ENCODE measurements at places on chromosomes 2 and 18. TPM values are rescaled to one million over a fixed set of nuclear protein-coding genes. Genes with fewer than 3 reads are reported as not detected.

GRCh38 chr18:6004119-6004518 is 108.8 kb upstream of the TMEM200C start:
- H3K27me3 ChIP-seq, result no peaks in the 10 kb centered on the region
- H3K27ac ChIP-seq, result no peak overlapping the region
- no peak for DNase-seq
- H3K36me3 ChIP-seq, result peaks cover 6% of the 10 kb centered on the region
- H3K4me1 ChIP-seq, result no peaks in the 10 kb centered on the region
- no peak overlapping the region for H3K4me3 ChIP-seq

GRCh38 chr2:235934059-235934773 is 234.0 kb downstream of the GBX2 start:
- peaks cover 16% of the 10 kb centered on the region for H3K36me3 ChIP-seq
- H3K27me3 ChIP-seq, result no peaks in the 10 kb centered on the region
- no peaks in the 10 kb centered on the region for H3K4me1 ChIP-seq
- H3K27ac ChIP-seq, result no peak overlapping the region

- no peak overlapping the region for H3K27ac ChIP-seq
- H3K4me3 ChIP-seq, result no peak overlapping the region
- no peaks in the 10 kb centered on the region for H3K4me1 ChIP-seq
- 0 out of 2 replicates have a peak, but pooled peaks cover 3% of the 10 kb centered on the region for H3K27me3 ChIP-seq
- H3K36me3 ChIP-seq, result no peaks in the 10 kb centered on the region
Measured at GRCh38 chr2:46327627-46328026, 30.4 kb downstream of the EPAS1 start.

GRCh38 chr2:40348665-40349064 is 103.2 kb downstream of the SLC8A1 start:
- no peaks in the 10 kb centered on the region for H3K4me1 ChIP-seq
- DNase-seq, result no peak
- no peaks in the 10 kb centered on the region for H3K27me3 ChIP-seq
- no peaks in the 10 kb centered on the region for H3K36me3 ChIP-seq
- no peak overlapping the region for H3K4me3 ChIP-seq
- no peak overlapping the region for H3K27ac ChIP-seq

DNA sequence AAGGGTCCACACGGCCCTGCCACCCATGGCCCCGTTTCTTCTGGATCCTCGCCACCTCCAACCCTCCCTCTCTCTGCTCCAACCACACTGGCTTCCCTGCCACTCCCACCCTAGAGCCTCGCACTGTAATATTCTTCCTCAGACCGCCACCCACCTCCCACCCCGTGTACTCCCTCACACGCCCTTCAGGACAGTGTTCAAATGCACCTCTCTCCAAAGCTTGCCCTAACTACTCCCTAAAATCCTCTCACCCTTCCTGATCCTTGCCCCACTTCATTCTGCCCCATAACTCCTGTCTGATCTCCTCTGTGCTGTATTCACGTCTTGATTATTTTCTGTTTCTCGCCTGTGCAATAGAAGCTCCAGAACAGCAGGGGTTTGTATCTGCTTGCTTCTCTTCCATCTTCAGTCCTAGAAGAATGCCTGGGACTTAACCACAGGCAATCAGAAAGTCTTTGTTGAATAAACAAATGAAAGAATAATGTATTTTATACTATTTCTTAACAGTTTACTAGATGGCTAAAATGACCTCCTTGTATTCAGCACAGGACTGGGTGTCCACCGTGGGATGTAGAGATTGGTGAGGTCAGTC is 25.5 kb downstream of the EPB41L3 start:
- H3K4me3 ChIP-seq, result no peak overlapping the region
- no peak for DNase-seq
- H3K36me3 ChIP-seq, result no peaks in the 10 kb centered on the region

DNA sequence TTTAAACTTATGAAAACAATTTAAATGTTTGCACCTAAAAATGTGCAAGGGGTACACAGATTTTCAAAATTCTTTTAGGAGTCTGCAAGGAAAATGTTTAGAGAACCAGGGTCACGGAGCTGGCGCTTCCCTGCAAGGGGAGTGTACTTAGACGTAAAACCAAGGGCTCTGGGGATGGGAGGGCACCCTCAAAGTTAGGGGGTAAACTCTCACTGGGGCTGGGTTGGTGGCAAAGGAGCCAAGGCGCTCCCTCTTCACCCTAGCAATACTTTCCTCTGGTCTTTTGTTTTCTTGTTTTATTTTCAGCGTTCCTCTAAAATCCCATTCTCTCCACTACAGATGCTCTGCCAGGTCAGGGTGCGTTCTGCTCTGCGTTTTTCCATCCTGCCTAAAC is 20.0 kb downstream of the TMEM247 start:
- H3K4me1 ChIP-seq, result no peaks in the 10 kb centered on the region
- H3K4me3 ChIP-seq, result peak overlapping the region; percentile 96
- no peak overlapping the region for H3K27ac ChIP-seq
- H3K36me3 ChIP-seq, result no peaks in the 10 kb centered on the region

DNA sequence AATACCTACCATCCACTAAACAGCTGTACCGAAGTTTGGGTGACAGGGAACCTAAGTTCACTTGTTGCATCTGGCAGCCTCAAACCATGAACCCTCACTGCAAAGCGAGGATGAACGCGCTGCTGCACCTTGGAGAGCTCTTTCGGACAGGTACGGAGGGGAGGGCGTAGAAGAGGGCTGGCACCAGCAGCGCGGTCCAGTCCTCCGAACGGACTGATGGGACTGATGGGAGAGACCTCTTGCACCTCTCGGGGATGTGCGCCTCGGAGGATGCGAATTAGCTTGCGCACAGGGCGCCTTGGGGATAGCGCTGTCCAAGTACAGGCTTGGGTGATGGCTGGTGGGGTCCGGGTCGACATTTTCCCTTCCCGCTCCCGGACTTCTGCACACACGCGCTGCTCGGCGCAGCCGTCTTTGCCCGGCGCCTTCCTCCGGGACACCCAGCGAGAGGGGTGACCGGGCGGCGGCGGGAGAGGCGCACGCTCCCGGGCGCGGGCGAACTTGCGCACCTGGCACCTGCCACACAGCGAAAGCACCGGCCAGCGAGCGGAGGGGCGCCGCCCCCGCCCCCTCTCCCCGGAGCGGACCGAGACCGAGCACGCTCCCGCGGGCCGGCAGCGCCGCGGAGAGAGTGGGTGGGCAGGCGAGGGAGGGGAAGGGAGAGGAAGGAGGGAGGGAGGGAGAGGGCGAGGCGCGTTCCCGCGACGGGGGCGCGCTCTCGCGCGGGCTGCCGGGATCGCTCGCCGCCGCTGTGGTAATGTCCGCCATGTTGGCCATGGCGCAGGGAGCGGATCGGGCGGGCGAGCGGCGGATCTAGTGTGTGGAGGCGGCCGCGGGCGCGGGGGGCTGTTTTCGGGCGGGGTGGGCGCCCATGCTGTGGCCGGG is at the start of gene EPC2:
TSS of gene EPC2 (plus strand) at position 754 of the 885 bp plus-strand sequence. CDS start 267 bp downstream, outside the sequence.
- H3K4me3 ChIP-seq, result peak within 1 kb of the TSS; percentile 93
- peak; percentile 89 for DNase-seq
- H3K4me1 ChIP-seq, result no peaks in the 10 kb centered on the region
- peak within 1 kb of the TSS; percentile 92 for H3K27ac ChIP-seq
- no peaks in the 10 kb centered on the region for H3K36me3 ChIP-seq
- H3K27me3 ChIP-seq, result no peaks in the 10 kb centered on the region

GRCh38 chr18:49072940-49073339 is 122.2 kb upstream of the SMAD7 start:
- H3K4me3 ChIP-seq, result no peak overlapping the region
- H3K4me1 ChIP-seq, result no peaks in the 10 kb centered on the region
- no peaks in the 10 kb centered on the region for H3K27me3 ChIP-seq
- no peak for DNase-seq
- no peaks in the 10 kb centered on the region for H3K36me3 ChIP-seq
- no peak overlapping the region for H3K27ac ChIP-seq

DNA sequence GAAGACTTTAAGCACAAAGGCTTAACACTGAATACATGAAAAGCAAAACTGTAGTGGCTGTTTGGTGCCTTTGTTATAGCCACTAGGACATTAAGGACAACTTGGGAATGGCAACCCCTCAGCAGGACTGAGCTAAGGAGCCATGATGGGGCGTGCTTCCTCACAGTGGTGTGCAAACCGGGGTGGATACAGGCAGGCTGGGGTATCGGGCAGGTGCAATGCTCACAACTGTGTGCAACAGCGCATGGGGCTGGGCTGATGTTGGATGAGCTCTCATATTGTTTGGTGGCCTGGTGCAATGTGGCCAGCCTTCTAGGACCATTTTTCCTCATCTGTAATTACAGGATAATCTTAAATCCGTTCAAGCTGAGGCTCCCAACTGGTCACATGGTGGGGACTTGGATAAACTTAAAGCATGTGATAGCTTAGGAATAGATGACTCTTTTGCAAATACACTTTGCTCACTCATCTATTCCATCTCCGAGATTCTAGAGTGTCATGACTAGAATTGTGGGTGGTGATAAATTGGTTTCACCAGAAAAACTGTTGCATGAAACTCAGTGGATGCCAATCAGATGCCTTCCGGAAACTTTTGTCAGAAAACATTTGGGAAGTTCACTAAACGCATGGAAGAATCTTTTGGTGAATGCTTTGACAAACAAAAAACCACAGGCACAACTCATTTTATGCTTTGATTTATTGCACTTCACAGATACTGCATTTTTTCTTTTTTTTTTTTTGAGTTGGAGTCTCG is 116.5 kb downstream of the PXDN start:
- peaks cover 30% of the 10 kb centered on the region for H3K36me3 ChIP-seq
- no peak overlapping the region for H3K27ac ChIP-seq
- DNase-seq, result no peak
- H3K27me3 ChIP-seq, result no peaks in the 10 kb centered on the region
- H3K4me1 ChIP-seq, result peaks cover 8% of the 10 kb centered on the region
- no peak overlapping the region for H3K4me3 ChIP-seq

GRCh38 chr18:3867864-3868311 is 417.9 kb downstream of the TGIF1 start:
- no peaks in the 10 kb centered on the region for H3K27me3 ChIP-seq
- no peaks in the 10 kb centered on the region for H3K4me1 ChIP-seq
- H3K36me3 ChIP-seq, result no peaks in the 10 kb centered on the region
- no peak for DNase-seq
- no peak overlapping the region for H3K27ac ChIP-seq

DNA sequence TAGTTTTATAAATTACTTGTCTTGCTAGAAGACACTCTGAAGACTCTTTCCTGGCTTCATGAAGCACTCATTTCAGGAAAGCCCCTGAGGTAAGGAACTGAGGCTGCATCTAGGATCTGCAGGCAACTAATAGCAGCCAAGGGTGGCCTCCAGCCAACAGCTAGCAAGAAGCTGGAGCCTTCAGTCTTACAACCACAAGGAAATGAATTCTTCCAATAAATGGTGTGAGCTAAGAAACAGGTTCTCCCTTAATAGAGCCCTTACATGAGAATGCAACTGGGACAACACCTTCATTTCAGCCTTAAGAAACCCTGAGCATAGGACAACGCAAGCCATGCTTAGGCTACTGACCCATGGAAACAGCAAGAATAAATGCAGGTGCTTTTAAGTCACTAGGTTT is 254.6 kb upstream of the RBBP8 start:
- no peak overlapping the region for H3K4me3 ChIP-seq
- H3K27me3 ChIP-seq, result no peaks in the 10 kb centered on the region
- DNase-seq, result no peak
- H3K27ac ChIP-seq, result no peak overlapping the region

- no peak overlapping the region for H3K27ac ChIP-seq
- H3K4me3 ChIP-seq, result no peak overlapping the region
- H3K27me3 ChIP-seq, result no peaks in the 10 kb centered on the region
- H3K36me3 ChIP-seq, result peaks cover 60% of the 10 kb centered on the region
- no peak for DNase-seq
Measured at GRCh38 chr2:152618193-152618564, 99.1 kb downstream of the PRPF40A start.

DNA sequence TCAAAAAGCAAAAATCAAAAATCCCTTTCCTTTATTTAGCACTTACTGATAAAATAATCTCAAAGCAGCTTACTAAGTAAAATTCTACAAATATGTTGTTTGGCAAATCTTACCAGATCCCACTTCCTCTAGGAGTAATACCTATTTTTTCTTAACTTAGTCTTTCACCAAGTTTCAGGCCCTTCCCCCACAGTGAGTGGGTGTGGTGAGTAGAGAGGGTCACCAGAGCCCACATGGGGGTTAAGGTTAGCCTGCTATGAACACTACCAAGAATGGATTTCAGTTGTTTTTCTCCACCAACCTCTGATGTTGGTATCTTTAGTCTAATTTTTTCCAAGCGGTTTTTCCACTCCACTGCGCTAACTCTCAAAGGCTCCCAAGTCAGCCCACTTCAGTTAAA is 23.2 kb downstream of the PIAS2 start:
- peaks cover 39% of the 10 kb centered on the region for H3K36me3 ChIP-seq
- H3K4me3 ChIP-seq, result no peak overlapping the region
- no peaks in the 10 kb centered on the region for H3K4me1 ChIP-seq
- no peak overlapping the region for H3K27ac ChIP-seq
- no peak for DNase-seq
- H3K27me3 ChIP-seq, result no peaks in the 10 kb centered on the region

DNA sequence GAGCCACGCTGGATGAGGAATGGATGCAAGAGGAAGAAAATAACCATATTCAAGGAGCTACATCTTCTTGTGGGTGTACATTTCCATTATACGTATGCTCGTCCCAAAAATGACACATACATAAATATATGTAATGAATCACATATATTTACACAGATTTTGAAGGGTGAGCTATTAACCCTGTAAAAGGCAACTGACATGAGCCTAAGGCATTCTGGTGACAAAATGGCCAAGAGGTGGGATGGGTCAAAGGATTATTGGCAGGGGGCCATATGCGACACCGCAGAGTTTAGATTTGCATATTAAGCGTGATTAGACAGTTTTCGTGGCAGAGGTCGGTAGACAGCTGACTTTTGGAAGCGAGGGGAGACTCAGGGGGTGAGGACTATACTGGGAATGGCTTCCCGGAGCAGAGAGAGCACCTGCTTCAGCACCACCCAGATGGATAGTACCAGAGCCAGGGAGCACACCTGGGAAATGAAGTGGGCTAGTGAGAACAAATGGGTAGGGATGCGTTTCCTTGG is 431 bp upstream of the CNRIP1 start:
- no peaks in the 10 kb centered on the region for H3K4me1 ChIP-seq
- peak; percentile 66 for DNase-seq
- no peaks in the 10 kb centered on the region for H3K36me3 ChIP-seq
- peak overlapping the region; percentile 89 for H3K4me3 ChIP-seq

Gene CCDC150
- total RNA-seq, result 22.1 TPM

Gene NAGK
- 74.4 TPM for total RNA-seq

Gene ACSL3
- 62.7 TPM for total RNA-seq

Gene TUBA4B
- not detected for total RNA-seq

Gene B3GNT7
- 42.2 TPM for total RNA-seq

Gene ABCG8
- not detected for total RNA-seq

Gene DOK6
- total RNA-seq, result 0.20 TPM

Gene DSG4
- not detected for total RNA-seq

Gene AQP12B
- not detected for total RNA-seq

All from H9 (cell line).